ENCODE measurements at places on chromosomes 5 and 9.

DNA sequence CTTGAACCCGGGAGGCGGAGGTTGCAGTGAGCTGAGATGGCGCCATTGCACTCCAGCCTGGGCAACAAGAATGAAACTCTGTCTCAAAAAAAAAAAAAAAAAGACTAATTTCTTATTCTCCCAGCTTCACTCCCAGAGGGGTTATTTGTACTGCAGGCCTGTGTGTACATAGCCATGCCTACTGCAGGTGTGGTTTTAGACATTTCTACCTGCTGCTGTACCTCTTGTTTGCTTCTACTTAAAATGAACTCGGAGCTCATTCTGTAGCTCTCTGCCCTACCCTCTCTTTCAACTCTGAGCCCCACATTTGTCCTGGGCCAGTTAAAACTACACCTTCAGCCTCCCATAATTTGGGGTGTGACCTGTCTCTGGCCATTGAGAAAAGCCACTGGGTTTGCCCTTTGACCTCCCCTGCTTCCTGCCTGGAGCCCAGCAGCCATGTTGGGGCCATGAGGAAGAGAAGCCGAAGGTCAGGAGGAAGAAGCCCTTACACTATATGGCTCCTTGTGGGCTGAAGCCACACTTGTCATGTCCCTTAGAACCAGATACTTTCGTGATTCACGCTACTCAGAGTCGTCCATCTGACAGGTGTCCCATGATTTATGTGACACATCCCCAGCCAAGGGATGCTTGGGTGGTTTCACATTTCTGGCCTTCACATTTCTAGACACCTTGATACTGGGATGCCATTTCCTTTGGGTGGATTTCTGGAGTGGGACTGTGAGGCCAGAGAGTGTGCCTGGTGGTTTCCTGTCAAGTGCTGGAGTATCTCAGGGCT, 9.4 kb upstream of the CARD19 start:
- DNase-seq = no peak

- no peak for DNase-seq
Observed at GRCh38 chr5:139388198-139388821, 1.4 kb downstream of the MZB1 start.

- DNase-seq = peak; percentile 3
Observed at GRCh38 chr9:93808115-93809029, 146.8 kb downstream of the BARX1 start.

- DNase-seq = no peak
Observed at GRCh38 chr9:119026120-119026519, 343.1 kb downstream of the BRINP1 start.

- no peak for DNase-seq
Observed at GRCh38 chr5:34652914-34653313, 3.2 kb upstream of the RAI14 start.

- no peak for DNase-seq
Observed at GRCh38 chr5:43432486-43433375, 20.5 kb upstream of the CCL28 start.

DNA sequence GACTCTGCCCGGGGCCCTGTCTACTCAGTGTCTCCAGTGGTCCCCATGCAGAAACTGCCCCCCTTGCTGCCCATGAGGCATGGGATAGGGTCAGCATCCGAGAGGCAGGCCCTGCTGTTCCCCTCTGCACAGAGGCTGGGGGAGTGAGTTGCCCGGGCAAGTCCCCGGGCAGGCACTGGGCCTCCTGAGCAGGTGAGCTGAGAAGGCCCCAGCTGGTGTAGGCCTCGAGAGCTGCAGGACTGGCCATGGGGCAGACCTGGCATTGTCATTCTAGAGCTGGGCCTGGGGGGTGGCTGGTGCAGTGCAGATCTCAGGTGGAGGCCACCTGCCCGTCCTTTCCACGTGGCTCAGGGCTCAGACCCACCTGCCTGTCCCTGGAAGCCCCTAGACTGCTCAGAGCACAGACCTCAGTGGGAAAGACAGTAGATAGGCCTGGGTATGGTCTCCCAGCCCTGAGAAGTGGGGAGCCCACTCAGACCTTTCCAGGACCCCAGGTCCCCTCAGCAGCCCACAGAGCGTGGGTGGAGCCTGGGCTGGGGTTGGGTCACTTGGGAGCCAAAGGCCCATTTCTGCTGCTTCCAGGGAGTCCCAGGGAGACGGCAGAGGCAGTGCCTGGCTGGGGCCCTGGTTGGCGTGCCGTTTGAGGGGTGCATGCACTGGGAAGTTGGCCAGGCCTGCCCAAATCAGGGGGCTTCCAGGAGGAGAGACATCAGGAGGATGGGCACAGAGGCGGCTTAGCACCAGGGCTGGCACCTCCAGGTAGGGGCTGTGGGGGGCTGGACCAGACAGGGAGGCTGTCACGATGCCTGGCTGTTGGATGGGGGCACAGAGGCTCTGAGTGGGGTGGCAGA, 4.8 kb upstream of the NOTCH1 start:
- no peak for DNase-seq

DNA sequence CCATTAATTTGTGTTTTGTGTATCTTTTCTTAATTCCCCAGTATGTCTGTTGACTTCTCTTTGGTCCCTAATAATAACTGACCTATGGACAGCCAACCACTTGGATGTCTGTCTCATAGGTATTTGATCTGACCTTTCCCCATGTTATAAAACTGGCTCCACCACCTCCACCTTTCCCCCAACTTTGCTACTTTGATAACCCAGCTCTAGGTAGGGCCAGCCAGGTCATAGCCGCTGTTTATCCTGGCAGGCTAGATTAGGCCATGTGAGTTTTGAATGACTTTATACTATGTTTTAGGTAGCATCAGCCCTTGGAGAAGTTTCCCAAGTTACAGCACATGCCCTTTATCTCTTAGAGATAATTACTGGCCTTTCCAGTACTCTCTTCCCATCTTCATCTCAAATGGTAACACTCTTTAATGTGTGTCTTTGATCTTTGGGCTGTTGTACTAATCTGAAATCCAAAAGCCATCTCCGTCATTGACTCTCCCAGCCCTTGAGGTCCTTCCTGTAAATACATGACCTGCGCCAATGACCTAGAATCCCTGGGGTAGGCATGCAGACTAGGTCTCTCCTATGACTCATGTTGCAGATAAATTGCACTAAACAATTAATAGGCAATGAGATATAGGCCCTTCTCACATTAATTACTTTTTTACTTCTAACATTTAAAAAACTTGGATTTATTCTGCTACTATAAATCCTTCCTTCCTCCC, 152.6 kb downstream of the CD180 start:
- DNase-seq = no peak

- no peak for DNase-seq
Observed at GRCh38 chr5:63473335-63473967, 488.8 kb downstream of the HTR1A start.

DNA sequence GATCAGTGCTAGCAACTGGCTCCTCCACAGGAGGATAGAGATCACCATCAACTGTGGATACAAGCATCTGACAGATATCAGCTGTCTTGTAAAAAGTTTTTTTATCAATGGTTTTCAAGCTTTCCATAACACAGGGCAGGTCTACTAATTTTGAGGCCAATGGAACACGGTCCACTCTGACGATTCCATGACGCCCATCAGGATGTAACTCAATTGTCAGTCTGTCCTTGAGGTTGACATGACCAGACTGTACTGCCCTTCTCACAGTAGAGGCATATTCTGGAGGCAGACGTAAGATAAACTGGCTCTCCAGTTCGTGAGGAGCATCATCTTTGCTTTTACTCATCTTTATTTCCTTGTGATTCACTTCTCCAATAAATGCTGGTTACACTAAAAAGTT, 885 bp downstream of the TAF7 start:
- DNase-seq = no peak

DNA sequence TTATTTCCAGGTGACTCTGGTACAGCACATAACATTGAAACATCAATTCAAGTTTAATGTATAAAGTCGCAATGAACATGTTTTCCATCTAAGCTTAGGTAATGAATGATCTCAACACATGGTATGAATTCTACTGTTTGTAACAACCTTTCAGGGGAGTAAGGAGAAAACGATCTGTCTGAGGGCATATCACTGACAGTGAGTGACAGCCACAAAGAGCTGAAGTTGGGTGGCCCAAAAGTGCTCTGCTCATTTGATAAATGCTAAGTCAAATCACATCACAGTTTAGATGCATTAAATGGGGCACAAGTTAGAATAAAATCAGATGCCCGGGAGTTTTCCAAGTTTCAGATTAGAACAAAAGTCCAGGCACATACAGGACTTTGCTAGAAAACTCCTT, 1.2 kb downstream of the FANCC start:
- no peak for DNase-seq

- peak; percentile 15 for DNase-seq
Observed at GRCh38 chr5:141512911-141513626, 24.2 kb downstream of the PCDHGC5 start.

DNA sequence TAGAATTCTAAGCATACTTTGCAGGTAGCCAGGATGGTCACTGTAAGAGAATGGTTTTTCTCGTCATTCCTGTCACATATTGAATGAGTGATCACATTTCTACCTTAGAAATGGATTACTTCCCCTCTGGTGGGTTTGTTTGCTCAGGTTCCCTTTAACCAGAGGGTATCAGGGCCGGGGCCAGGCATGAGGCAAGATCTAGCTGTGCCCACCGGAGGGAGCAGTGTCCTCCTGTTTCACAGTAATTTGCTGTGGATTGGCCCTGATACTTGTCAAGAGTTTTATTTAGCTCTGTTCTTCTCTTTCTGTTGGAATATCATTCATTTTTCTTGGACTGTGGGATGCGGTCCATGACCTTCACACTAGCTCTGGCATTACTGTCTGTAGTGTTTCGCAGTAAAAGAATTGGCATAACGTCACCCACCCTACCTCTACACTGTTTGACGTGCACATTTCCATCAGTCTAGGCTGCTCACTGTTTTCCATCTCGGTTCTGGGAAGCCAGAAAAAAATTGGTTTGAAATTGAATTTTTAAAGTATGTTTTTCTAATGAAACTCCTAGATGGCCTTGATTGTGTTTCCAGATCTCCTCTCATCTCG, 42.4 kb upstream of the ZBED3 start:
- no peak for DNase-seq

DNA sequence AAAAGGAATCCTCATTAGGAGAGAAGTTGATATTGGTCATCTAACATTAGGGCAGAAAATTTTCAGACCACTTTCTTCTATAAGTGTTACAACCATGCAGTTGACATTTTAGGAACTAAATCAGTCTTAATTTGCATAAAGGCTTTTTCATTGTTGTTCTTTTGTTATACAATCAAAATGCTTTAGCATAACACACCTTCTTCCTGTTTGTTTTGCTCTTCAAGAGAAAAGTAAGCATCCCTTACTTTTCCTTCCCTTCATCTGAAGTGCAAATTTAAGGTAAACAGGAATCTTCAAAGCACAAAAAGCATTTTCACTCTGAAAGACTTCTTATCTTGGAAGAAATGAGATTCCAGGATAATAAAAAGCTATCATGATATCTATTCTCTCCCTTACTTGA, 273.6 kb downstream of the PTPRD start:
- no peak for DNase-seq

DNA sequence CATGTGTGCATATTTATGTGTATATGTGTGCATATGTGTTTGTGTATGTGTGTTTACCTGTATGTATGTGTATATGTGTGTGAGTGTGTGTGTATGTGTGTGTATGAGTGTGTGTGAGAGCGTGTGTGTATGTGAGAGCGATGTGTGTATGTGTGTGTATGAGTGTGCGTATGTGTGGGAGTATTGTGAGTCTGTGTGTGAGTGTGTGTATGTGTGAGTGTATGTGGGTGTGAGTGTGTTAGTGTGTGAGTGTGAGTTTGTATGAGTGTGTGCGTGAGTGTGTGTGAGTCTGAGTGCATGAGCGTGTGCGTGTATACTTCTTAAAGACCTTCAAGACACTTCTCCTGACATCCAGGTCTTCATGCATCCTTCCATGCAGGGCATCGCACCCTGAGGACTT, 49.6 kb downstream of the CFAP77 start:
- no peak for DNase-seq

- DNase-seq = no peak
Observed at GRCh38 chr9:18980189-18980588, 52.8 kb downstream of the SAXO1 start.

DNA sequence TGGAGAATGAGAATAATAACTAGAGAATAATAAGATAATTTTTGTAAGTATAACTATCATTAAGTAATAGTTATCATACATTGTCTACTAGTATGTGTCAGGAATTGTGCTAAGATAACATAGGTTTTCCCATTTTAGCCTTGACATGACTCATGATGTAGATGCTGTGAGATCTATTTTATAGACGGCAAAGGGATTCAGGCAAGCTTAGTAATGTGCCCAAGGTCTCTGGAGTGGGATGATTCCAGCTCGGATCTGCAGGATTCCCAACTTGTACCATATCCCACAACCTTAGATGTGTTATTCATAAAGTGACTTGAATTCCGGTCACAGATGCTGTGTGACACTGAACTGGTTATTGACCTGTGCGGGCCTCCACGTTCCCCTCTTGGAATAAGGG, 51.5 kb downstream of the IL31RA start:
- no peak for DNase-seq

- DNase-seq = no peak
Observed at GRCh38 chr5:149153751-149154610, 12.7 kb downstream of the ABLIM3 start.

GRCh38 chr5:34483442-34484033, 172.6 kb upstream of the RAI14 start:
- no peak for DNase-seq

GRCh38 chr5:72295539-72295938, 24.5 kb downstream of the MRPS27 start:
- no peak for DNase-seq

GRCh38 chr9:83969602-83970001, 10.4 kb downstream of the HNRNPK start:
- DNase-seq = no peak

GRCh38 chr5:167804512-167805220, 486.8 kb upstream of the WWC1 start:
- DNase-seq = no peak

DNA sequence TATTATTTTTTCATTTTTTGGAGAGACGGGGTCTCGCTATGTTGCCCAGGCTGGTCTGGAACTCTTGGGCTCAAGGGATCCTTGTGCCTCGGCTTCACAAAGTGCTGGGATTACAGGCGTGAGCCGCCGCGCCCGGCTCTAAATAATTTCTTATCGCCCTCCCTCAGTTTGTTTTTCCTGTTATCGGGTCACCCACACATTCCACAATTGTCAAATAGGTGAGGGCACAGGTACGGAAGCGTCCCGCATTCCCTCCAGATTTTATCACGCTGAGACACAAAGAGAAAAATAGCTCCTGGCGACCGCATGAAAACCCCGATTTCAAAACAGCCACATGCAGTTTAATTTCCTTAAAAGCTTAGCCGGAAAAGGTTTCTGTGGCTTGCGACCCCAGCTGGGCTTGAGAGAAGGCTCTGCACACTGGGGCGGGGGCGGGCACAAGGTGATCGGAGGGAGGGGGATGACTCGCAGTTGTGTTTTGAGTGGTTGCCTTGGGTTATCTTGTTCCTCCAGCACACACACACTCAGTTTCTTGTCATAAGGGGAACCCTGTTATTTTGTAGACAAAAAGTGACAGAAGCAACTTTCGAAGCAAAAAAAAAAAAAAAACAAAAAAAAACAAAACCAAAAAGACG, 717 bp upstream of the IQGAP2 start:
- DNase-seq = peak; percentile 54

- no peak for DNase-seq
Observed at GRCh38 chr9:83707518-83707767, 315 bp downstream of the UBQLN1 start.

Data from activated CD4-positive, alpha-beta T cell treated with anti-CD3 and anti-CD28 coated beads for 1 hour (primary cell).